HTR-8/SVneo (cell line): ENCODE measurements at places on chromosomes 6 and 20.
A peak's percentile ranks its signal among the peaks of the same experiment; 100 is the strongest.

DNA sequence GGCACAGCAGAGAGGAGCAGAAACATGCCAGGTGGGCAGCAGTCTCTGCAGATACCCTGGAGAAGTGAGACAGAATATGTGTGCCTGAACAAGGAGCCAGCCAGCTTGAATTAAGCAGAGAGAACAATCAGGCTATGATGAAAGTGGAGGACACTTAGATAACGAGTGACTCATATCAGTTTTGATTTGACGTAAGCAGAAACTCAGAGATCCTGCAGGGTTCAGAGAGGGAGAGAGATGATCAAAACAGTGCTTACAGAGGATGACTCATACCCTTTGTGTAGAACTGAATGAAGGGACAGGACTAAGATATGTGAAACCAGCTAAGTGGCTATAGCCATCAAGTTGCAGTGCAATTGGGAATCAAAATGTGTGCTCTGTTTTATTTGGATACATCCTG is 300.7 kb downstream of the TENT5A start:
- peak; percentile 39 for DNase-seq

GRCh38 chr20:33609504-33609903 is 52.6 kb upstream of the C20orf144 start:
- DNase-seq = no peak

GRCh38 chr20:7695635-7696034 is 244.6 kb downstream of the HAO1 start:
- no peak for DNase-seq

GRCh38 chr20:4791121-4791520 is 69.4 kb downstream of the PRND start:
- DNase-seq = no peak

GRCh38 chr6:154876486-154877280 is 118.4 kb upstream of the TIAM2 start:
- no peak for DNase-seq

- DNase-seq = peak; percentile 47
Observed at GRCh38 chr6:27693766-27694546, 218.2 kb downstream of the OR2B2 start.

GRCh38 chr6:50927800-50928199 is 109.1 kb downstream of the TFAP2B start:
- no peak for DNase-seq

- no peak for DNase-seq
Observed at GRCh38 chr6:1592852-1593251, 16.9 kb upstream of the FOXC1 start.

DNA sequence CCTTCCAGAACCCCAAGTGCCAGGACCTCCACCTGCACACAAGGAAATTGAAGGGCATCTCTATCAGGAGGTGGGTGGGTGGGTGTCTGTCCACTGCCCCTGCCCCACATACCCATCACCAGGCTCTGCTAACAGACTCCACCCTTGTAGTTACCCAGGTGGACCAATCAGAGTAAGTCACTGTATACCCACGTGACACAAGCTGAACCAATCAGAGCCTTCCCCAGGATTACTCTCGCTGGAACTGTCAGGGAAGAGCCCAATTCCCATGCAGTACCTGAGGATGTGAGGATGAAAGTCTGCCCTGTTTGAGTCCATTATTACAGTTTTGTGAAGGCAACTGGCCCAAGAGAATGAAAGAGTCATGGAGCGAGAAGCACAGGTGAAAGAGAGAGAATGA is 4.2 kb downstream of the OCSTAMP start:
- DNase-seq = no peak

DNA sequence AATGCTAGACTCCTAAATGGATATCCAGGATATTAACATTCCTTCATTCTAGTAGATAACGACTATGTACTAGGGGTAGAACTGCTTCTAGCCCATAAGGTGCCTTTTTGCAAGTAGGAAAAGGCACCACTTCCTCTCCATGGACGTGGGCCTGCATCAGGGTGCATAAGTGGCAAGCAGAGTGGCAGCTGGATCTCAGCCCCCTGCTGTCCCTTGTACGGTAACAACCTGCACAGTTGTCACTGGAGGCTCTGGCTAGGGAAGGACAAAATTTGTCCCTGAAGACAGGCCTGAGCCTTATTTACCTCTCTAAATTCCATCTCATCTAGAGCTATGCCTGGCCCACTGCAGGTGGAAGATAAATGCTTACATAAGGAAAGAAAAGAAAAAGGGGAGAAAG is 42.5 kb upstream of the SAYSD1 start:
- no peak for DNase-seq

DNA sequence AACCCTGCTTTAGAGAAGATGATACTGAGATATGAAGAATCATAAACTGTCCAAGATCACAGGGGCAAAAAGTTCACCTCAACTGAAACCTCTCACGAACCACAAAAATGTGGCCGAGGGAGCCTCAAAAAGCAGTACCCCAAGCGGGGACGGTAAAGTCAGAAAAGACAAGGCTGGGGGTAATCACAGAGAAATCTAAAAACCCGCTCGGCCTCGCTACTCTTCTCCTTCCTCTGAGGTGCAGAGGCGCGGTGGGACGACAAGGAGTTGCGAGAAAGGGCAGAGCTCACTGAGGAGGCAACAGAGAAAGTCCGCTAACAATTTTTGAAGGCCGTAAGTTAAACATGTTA is 356 bp upstream of the IRAK1BP1 start:
- no peak for DNase-seq

DNA sequence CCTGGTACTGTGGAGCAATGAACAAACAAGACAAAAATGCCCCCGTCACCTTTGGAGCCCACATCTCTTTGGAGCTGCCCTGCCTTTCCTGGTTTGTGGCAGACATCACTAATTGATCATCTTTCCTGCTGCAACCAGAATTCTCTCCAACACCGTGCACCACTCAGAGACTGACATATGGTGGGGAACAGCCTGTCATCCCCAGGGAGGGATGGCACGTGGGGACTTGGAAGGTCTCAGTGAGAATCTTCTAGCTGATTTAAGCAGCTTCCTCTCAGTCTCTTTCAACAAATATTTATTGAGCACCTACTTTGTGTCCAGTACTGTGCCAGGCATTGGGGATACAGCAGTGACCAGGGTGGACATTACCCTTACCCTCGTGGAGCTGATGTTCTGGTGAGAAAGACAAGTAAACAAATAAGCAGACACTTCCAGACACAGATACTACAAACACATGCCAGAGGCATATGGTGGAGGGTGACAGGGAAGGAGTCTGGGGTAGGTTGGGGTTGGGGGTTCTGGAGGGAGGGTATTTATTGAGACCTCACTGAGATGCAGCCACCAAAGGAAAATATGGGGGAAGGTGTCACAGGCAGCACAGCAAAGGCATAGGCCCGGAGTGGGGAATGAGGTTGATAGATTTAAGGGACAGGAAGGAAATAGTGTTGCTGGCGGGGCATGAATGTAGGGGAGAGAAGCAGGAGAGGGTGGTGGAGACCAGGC is 82.3 kb downstream of the CEBPB start:
- DNase-seq = no peak

- no peak for DNase-seq
Observed at GRCh38 chr20:21092806-21093205, 13.4 kb downstream of the LINC00237 start.

- DNase-seq = no peak
Observed at GRCh38 chr20:16485401-16485800, 87.8 kb downstream of the KIF16B start.

GRCh38 chr20:59159493-59160376 is 3.9 kb upstream of the ZNF831 start:
- no peak for DNase-seq

- no peak for DNase-seq
Observed at GRCh38 chr20:38812182-38812581, 6.7 kb downstream of the PPP1R16B start.

- no peak for DNase-seq
Observed at GRCh38 chr20:23083553-23084220, 2.4 kb downstream of the CD93 start.

- no peak for DNase-seq
Observed at GRCh38 chr20:10634683-10635411, 39.0 kb downstream of the JAG1 start.

DNA sequence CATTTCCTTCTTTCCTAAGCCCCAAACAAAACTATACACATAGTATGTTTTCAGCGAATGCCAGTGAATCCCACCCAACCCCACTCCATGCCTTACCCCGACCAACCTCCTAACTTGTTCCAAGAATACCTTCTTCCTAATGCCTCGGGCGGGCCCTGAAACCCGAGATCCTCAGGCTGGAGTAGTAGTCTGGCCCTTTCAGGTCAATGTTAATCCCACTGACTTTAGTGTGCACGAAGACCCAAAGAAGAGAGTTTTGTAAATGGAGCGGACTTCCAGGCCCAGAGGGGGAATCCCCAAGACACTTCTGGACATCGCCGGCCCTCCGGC is 394 bp downstream of the YIPF3 start:
- no peak for DNase-seq

DNA sequence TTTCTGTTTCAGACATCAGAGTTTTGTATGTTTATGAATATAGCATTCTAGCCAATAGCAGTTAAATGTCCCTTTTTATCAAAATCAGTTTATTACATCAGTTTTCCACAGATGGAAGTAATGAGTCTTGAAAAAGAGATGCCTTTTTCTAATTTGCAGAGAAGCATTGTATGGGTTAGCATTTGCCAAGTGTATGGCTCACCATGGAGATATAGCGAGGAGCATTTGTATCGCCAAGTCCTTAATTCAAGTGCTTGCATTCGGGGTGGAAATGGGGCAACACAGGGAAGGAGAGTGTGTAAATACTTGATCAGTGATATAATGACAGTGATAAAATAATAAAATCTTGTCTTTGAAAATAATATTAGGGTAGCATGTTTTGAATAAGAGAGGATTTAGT is 42.9 kb downstream of the TXLNB start:
- DNase-seq = no peak

DNA sequence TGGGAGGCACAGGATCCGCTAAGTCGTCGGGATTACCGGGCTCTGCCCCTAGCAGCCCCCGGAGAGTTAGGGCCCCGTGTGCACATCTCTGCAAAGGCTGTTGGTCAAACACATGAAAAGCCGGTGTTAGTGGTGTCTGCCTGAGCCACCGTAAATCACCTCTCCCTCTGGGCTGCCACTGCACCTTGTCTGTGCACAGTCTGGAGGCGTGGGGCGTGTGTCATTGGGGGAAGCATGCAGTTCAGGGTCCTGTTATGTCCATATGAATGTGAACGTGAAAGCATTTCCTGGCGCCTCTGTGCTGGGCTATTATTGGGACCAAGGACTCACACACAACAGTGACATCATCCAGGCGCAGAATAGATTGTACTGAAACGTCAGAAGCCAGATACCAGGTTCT is 305.6 kb downstream of the NRN1 start:
- no peak for DNase-seq

- DNase-seq = no peak
Observed at GRCh38 chr6:2158596-2159271, 86.7 kb downstream of the GMDS start.

DNA sequence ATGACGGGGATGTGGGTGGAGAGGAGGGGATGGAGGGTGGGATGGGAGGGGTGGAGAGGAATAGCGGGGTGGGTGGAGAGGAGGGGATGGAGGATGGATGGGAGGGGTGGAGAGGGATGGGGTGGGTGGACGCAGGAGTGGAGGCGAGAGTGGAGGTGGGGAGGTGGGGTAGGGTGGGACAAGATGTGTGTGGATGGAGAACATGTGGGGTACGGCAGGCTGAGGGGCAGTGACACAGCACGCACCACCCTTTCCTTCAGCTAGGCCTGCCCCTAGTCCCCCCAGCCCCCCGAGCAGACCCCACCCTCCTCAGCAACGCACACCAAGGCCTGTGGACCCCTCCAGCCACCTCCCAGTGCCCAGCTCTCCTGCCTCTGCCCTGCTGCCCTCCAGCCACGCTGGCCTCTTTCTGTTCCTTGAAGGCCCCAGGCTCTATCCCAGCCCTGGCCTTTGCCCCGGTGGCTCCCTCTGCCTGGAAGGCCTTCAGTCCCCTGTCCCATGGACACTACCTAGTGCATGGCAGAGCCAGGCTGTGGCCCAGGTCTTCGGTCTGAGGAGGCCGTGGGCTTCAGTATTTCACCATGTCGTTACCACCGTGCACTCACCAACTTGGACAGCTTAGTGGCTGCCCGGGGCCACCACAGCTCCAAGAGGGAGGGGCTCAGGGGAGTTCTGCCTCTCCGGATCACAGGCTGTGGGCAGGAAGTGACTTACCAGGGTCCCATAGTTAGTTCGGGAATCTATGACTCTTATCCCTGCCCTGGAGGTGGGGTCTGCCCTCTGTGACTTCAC is 78.4 kb upstream of the PMEPA1 start:
- peak; percentile 66 for DNase-seq

DNA sequence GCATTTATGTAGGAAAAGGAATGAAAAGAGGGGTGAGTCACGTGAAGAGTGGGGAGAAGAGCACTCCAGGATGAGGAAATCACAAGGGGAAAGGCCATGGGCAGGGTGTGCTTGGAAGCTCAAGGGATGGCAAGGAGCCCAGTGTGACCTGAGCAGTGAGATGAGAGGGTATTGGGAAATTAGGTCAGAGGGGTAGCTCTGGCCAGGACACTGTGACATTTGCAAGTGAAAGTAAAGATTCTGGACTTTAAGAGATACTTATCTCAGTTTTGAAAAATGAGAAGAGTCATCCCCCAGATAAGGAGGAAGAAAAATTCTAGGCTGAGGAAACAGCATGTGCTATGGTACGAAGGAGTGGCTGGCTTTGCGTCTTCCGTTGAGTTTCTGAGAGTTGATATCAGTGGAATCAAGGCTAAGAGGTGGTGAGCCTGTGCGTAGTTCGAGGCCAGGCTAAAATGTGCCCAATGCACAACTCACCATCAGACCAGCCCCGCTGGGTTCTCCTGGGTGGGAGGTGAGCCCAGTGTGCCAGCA is 79.9 kb downstream of the GCLC start:
- DNase-seq = no peak

DNA sequence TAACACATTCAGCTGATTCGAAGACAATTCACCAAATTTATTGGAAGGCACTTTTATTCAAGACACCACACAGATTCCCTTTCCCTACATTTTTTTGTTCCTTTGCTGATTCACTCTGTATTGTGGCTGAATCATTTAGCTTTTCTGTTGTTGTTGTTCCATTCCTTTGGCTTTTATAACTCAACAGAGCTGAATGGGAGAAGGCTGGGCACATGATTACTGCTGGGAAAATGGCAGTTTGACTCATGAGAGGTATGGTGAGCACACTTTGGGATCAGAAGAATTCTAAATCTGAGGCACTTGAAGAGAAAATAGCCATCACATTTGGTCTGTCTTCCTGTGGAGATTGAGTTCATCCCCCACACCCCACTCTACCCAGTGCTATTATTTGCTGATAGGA is 15.7 kb upstream of the SAYSD1 start:
- no peak for DNase-seq

DNA sequence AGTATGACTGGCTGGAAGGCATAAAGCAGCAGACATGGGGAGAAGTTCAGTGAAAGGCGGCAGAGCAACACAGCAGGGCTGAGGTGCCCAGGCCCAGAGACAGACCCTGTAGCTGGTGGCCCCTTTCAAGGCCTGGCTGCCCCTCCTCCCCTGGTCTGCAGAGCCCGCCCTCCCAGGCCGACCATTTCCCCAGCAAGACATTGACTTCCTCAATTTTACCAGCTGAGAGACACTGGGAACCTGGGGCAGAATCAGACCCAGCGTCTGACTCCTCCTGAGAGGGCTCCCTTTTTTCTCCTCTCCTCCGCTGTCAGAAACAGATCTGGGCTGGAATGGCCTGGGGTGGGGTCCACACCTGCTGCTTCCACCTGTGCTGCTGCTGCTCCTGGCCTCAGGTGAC is at the start of gene TREML4:
Gene TREML4, plus strand, starts transcription at position 254 of the 400 bp plus-strand sequence. Its CDS starts 79 bp downstream, at position 333.
- no peak for DNase-seq
